Fibroblast of the aortic adventitia (primary cell): ENCODE measurements at places on chromosomes 3 and 15. TPM values are rescaled to one million over a fixed set of nuclear protein-coding genes. Genes with fewer than 3 reads are reported as not detected.

DNA sequence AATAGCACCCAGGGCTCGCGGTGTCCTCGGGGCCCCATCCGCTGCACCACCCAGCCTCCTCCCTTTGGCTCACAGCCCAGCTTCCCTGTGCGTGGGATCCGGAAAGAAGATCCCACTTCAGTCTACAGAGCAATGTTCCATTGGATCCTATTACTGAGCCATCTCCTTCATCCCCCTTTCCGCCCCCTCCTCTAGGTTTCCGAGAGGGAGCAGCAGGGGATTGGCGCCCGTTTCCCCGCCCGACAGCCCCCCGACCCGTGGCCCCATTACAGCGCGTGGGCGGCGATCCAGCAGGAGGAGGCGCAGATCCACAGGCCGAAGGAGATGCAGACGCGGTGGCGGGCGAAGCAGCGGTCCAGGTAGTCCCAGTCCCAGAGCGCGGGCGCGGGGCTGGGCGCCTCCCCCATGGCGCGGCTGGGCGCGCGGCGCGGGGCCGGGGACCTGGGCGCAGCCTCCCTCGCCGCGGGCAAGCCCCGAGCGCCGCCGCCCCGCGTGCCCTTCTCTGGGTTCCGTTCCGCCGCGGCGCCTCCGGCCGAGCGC is 340 bp downstream of the TMEM44 start:
- DNase-seq: peak; percentile 40

DNA sequence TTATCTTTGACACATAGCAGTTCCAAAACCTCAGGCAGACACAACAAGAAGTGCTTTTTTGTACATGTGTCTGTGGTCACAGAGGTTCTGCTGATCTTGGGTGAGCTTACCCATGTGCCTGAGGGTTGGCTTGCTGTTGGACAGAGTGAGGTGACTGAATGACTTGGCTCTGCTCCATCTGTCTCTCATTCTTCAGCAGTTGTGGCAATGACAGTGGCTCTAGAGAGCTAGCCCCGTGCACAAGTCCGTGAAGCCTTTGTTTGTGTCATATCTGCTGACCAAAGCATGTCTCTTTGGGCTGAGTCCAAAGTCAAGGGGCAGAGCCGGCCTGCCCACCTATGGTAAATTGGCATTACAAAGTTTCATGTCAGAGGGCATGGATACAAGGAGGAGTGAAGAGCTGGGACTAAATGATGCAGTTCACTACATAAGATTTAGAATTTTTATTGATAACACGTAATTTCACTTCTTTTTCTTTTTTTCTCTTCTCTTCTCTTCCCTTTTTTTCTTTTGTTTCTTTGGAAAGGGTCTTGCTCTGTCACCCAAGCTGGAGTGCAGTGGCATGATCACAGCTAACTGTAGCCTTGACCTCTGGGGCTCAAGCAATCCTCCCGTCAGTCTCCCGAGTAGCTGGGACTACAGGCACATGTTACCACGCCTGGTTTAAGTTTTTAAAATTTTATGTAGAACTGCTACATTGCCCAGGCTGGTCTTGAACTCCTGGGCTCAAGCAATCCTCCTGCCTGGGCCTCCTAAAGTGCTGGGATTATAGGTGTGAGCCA is 77.9 kb downstream of the ITPR1 start:
- DNase-seq: no peak

Gene PLA2G4E
- total RNA-seq: not detected in 2 replicates

DNA sequence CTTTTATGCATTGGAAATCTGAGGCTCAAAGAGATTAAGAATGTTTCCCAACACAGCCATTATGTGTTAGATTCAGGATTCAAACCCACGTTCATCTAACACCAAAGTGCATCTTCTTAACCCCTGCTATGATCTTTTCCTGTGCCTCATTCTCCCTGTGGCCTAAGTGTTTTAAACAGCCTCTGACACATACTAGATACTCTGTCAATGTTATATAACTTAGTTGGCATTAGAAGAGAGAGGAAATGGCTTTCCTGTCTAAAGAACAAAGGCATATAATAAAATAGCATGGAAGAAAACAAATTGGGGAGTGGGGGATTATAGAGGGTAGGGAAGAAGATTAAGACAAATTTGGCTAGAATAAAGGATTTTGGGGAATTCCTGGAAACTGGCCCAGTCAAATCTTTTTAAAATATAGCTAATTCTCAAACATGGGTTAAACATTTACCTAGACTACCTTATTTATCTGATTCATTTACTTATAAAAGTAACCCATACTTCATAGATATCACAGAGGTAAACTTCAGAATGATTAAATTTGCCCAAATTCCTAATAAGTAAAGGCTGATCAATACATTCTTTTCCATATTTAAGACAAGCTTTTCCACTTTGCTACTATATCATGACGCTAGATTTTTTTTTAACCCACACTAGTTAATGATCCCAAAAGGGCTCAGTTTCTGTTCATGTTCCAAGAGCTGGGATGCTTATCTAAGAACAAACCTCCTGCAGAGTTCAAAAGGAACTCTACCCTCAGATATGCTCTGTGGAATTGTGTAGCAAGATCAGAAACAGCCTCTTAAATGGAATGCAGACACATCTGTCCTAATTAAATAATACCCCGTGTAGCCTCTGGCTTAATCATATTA is 122.9 kb upstream of the PTPRG start:
- DNase-seq: no peak

Gene LRTM1
- not detected in 2 replicates for total RNA-seq

Gene HTD2
- total RNA-seq: 8.5 and 9.9 TPM in 2 replicates

DNA sequence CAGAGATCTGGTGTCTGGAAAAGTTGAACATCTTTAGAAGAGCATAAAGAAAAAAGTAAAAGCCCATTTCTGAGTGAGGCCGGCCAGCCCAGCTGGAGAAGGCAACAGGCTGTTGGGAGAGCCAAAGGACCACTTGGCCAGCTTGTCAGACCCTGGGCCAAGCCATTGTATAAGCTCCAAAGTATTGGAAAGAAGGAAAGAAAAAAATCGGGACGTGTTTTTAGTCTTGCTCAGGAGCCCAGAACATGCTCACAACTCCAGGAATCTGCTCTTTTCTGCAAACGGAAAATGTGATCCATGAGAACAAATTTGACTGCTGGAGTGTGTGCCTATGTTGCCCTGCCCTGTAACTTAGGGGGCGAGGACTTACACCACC is 10.4 kb upstream of the CLPX start:
- DNase-seq: peak; percentile 65

GRCh38 chr3:99903869-99904268 is 86.2 kb downstream of the CMSS1 start:
- DNase-seq: no peak

DNA sequence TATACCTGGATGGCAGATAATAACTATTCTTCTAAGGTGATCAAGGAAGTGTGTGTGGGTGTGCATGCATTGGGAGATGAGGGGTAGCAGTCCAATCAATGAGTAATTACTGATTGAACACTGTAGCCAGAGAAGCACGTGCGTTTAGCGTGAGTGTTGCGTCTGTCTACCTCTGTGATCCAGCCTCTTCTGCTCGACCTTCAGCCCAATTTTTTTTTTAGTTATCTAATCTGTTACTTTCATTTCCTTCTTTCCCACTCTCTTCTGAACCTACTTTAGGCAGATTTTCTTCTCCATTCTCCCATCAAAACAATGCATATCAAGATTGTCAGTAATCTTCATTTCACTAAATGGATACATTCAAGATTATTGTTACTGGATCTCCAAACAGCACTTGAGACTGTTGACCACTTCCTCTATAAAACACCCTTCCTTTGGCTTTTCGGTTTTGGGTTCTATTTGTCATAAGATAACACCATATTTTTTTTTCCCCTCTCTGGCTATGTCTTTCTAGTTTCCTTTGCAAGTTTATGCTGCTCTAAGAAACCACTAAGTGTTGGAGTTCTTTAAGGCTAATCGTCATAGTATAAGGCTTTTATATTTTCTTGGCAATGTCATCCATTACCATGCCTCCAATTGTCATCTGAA is 41.0 kb downstream of the MCTP2 start:
- no peak for DNase-seq

Gene CILP
- total RNA-seq: under 0.01 and 0.16 TPM in 2 replicates

GRCh38 chr3:63768386-63768785 is 50.7 kb upstream of the C3orf49 start:
- DNase-seq: no peak

DNA sequence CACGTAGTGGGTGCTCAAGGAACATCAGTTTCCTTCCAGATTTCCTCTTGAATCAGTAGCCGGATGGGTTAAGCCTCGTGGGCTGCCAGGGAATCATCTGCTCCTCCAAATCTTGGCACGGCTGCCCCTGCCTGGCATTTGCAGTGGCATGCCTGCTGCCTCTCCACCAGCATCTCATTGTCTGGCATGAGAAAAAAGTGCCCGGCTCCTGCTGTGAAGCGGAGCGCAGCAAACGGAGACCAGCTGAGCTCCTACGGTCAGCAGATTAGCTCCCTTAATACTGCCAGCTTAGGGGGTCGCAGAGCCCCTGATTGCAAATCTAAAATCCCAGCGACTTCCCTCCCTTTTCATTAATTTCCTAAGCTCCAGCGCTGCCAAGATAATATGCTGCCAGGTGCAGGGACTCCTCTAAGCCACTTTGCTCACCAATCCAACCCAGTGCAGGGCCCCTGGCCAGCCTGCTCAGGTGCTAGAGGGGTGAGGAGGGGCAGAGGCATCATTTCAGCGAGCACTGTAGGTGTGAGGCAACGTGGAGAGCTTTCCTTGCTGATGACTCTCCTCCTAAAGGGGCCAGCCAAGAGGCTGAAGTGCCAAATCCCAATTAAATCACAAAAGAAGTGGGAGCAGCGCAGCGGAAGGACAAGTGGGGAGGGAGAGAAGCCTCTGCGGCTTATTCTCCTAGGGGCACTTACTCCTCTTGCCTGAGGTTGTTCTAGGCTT is 49.6 kb upstream of the ST8SIA2 start:
- DNase-seq: no peak

- DNase-seq: no peak
Measured at GRCh38 chr3:187964760-187965159, 189.2 kb upstream of the LPP start.

Gene MAGEF1
- 16.8 and 20.1 TPM in 2 replicates for total RNA-seq

Gene BDH1
- total RNA-seq: 0.49 and 0.99 TPM in 2 replicates

DNA sequence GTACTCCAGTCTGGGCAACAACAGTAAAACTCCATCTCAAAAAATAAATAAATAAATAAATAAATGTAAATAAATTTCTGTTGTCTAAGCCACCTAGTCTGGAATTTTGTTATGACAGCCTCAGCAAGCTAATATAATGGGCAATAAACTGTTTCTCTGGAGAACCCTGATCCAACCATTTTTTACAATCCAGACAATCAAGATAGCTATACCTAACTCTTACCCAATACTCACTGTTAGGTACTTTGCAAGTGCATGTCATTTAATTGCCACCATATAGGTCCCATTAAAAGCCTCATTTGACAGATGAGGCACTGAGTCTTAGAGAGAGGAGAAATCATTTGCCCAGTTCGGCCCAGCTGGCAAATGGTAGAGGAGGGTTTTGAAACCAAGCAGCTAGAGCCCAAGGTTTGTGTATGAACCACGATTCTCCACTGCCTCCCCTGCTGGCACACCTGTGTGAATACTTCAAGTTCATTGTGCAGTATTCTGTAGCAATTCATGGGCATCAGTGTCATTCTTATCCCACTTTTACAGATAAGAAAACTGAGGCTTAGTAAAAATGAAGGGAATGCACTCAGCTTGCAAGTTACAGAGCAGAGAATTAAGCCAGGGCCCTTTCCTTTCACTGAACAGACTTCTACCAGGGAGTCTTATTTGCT is 107.0 kb upstream of the UBE2E1 start:
- DNase-seq: no peak

DNA sequence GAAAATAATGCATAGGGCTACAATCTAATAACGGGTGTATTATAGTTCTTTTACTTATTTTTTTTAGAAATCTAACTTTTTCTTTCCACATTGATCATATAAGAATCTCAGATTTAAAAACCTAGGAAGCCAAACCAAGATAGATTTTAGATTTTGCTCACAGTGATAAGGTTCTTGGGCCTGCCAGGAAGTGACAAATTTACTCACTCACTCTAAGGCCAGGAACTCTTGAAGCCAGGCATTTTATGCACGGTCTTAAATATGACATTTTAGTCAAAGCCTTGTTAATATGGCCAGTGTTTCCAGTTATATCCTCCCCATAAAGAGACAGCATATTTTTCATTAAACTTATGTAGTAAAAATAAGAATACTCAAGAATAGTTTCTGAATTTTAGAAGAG is 271.4 kb downstream of the SQOR start:
- DNase-seq: no peak

- DNase-seq: no peak
Measured at GRCh38 chr15:85381850-85382751, 1.7 kb downstream of the AKAP13 start.

DNA sequence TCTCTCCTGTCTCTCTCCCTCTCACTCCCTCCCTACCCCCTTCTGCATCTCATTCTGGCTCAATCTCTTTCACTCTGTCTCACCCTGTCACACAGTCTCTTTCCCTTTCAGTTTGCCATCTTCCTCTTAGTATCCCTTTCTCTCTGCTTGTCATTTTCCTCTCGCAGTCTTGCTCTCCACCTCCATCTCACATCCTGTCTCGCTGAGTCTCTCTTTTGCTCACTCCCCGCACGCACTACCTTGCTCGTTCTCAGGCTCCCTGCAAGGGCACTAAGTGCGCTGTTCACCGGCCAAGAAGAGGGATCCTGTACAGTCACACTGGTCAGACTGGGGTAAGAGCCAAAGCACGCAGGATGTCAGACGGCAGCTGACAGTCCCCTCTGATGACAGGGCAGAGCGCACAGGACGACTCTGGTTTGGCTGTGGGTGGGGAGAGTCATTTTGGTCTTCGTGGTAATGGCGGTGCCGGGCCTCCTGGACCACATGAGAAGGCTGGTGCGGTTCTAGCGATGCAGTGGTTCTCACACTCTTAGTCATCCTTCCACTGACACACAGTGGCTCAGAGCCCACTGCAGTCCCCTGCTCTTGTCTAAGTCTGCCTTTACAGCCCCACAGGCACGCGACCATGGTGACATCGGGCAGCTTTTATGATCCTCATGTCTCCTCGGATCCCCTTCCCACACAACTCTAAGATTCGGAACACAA is 356.8 kb downstream of the FOXP1 start:
- peak; percentile 27 for DNase-seq

Gene TAGLN3
- not detected in 2 replicates for total RNA-seq

GRCh38 chr15:76451540-76451939 is 115.0 kb downstream of the ISL2 start:
- no peak for DNase-seq

GRCh38 chr3:54577313-54577712 is 350.5 kb downstream of the LRTM1 start:
- no peak for DNase-seq

- DNase-seq: no peak
Measured at GRCh38 chr15:56798639-56799038, 65.3 kb upstream of the ZNF280D start.

Gene NUP210
- total RNA-seq: 0.33 and 0.45 TPM in 2 replicates

Gene ISLR2
- 0.36 and 0.90 TPM in 2 replicates for total RNA-seq

DNA sequence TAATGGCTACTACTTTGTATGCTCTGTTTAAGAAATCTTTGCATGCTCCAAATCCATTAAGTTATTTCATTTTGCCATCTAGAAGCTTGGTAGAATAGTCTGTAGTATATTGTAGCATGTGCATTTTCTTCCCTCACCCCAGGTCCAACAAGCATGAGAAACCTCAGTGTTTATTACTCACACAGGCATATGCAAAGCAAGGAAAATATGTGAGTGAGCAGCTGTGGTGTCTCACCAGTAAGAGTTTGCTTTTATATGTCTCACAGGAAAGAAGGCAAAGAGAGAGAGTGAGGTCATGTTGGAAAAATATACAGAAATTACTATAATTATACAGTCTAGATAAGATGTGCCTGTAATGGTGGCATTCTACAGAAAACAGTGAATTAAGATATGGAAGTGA is 312.5 kb downstream of the C3orf38 start:
- no peak for DNase-seq
